Neuronal stem cell (in vitro differentiated cells): ENCODE measurements at places on chromosomes 5 and 9.

- no peak for DNase-seq
Measured at GRCh38 chr5:157459715-157460599, at the start of gene NIPAL4. NIPAL4 (plus strand) TSS chr5:157460213; CDS start chr5:157460321, 108 bp downstream.

- DNase-seq = no peak
Measured at GRCh38 chr5:38653389-38653788, 96.9 kb upstream of the LIFR start.

- DNase-seq = no peak
Measured at GRCh38 chr5:76462097-76462667, 59.1 kb downstream of the IQGAP2 start.

DNA sequence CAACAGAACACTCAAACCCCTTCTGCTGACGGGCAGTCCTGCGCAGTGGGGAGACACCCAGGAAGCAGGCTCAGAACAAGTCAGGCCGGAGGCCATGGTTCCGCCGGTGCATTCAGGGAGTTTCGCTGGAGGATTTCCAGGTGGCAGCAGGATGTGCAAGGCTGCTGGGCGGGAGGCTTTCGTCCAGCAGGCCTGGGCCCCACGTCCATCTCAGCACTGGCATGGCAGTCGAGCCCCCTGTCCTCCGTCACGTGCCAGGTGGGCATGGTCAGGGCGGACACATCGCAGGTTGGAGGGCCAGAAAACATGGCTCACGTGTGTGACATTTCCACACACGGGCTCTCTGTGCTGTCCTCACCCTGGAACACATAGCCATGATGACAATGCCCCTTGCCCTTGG, 299.9 kb upstream of the IRX2 start:
- no peak for DNase-seq

- no peak for DNase-seq
Measured at GRCh38 chr9:16321461-16322119, 548.9 kb downstream of the BNC2 start.

DNA sequence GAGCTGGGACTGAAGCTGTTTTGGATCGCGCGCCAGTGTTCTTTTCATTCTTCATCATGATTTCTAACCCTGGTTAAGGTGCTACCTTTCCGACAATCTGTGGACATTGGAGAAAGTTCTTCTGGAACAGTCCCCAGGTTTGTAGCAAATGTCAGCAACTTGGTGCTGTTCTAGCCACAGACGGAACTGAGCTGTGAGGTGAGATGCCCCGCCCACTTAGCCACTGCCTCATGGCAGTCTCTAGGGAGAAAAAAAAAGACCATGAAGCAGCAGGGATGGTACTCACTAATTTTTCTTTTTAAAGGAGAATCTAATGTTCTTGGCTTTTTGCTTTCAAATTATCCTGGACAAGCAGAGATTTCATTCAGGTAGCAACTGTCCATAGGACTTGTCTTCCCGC, 72.1 kb upstream of the STK32A start:
- DNase-seq = no peak

GRCh38 chr5:138616508-138616907, 41.3 kb upstream of the HSPA9 start:
- DNase-seq = no peak

DNA sequence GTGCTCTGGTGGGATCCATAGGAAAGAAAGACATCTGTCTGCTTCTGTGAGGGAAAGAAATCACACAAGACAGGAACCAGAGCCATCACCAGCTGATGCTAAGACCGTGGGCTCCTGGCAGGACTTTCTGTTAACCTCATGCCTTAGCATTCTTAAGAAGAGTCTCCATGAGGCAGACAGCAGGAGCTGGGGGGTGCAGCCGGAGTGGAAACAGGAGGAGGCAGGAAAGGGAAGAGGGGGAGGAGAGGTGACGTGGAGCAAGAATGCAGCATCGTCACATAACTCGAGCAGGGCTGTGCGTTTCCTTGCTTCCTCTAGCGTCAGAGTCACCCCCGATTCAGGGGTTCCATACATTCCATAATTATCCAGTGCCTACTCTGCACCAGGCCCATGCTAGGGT, 53.6 kb downstream of the ERGIC1 start:
- no peak for DNase-seq

DNA sequence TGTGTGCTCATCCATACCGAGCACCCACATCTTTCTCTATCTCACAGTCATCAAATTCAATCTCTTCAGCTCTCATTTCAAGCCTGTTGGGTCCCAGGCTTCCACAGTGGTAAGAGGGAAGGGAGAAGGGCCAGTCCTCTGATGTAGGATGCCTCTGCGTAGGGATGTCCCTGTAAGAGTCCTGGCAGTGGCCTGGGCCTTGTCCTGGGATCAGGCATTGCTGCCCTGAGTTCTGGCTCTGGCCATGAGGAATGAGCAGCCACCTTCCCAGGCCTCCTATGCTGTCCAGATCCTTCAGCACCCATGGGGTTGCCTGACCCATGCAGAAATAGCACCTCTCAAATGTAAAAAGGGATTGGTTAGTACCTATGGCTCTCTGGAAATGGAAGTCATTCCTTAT, 121.2 kb downstream of the EFNA5 start:
- DNase-seq = no peak

DNA sequence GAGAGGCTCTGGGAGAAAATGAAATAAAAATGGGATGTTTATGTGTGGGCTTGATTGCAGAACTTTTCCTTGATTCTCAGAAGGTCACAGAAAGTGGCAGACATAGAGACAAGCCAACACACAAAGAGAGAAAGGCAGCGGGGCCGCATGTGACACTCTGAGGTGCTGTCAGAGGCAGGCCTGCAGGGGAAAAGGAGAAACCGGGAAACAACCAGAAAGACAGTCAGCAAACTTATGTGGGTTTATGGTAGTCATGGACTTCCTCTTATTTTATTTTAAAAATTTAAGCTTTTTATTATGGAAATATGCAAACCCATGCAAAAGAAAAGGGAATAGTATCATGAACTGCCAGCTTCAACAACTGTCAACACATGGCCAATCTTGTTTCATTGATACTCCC, 16.3 kb upstream of the IGFBPL1 start:
- DNase-seq = no peak

GRCh38 chr5:52800394-52801213, 12.9 kb downstream of the ITGA1 start:
- no peak for DNase-seq

DNA sequence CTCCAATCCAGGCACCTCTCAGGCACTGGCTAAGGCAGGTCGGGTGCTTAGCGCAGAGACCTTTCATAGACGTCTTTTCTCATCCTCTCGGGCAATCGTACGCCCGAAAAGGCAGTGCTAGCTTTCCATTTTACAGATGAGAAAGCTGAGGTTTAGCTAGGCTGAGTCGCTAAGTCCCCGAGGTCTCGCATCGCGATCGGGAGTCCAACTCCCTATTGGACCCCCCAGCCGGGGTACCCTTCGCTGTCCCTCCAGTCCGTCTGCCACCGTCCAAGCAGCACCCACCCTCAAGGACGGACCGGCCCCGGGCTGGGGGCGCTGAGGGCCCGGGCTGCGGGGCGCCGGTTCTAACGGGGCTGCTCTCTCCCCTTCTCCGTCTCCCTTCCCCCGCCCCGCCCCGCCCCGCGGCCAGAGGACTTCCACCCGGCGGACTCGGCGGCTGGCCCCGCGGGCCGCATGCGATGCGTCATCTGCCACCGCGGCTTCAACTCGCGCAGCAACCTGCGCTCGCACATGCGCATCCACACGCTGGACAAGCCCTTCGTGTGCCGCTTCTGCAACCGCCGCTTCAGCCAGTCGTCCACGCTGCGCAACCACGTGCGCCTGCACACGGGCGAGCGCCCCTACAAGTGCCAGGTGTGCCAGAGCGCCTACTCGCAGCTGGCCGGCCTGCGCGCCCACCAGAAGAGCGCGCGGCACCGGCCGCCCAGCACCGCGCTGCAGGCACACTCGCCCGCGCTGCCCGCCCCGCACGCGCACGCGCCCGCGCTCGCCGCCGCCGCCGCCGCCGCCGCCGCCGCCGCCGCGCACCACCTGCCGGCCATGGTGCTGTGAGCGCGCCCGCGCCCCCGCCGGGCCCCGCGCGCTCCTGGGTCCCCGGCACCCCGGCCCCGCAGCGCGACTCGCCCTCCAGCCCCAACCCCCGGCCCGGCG, 12.5 kb upstream of the EXOSC2 start:
- no peak for DNase-seq

DNA sequence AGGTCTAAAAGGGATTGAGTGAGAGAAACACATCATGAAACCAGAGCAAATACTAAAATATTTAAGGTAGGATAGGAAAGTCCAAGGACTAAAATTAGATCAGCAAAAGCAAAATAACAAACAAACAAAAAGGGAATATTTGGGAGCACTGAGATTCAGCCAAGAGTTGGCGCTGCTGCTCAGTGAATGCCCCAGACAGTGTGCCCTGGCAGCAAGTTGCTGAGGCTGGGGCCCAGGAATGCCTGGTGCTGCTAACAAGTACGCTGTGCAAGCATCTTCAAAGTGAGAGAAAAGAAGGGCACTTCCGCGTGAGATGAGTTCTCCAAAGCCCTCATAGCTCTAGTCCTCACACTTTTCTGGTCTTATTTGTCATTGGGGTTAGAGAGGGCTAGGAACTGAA, 603.3 kb downstream of the EFNA5 start:
- DNase-seq = no peak

DNA sequence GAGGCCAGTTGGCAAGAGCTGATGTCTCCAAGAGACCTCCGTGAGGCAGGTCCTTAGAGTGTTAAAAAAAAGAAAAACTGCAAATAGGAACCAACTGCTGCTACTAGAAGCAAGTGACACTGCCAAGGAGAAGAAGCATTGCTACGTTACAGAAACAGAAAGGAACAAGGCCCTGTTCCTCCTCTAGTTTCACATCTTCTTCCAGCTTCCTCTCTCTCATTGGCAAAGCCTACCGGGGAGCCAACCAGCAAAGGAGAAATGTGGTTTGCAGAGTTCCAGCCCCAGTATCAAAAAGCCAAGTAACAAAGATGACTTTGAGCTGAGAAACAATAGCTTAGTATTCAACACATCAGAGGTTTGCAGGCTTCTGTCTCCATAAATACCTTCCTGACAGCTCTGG, 145.9 kb downstream of the PRELID2 start:
- DNase-seq = no peak

DNA sequence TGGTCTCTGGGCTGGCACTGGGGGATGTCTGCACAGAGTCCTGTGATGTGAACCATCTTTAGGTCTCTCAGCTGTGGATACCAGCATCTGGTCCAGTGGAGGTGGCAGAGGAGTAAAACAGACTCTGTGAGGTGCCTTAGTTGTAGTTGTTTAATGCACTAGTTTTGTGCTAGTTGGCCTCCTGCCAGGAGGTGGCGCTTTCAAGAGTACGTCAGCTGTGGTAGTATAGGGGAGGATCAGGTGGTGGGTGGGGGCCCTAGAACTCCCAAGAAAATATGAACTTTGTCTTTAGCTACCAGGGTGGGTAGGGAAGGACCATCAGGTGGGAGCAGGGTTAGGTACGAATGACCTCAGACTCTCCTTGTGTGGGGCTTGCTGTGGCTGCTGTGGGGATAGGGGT, 197.1 kb downstream of the TMC1 start:
- no peak for DNase-seq

DNA sequence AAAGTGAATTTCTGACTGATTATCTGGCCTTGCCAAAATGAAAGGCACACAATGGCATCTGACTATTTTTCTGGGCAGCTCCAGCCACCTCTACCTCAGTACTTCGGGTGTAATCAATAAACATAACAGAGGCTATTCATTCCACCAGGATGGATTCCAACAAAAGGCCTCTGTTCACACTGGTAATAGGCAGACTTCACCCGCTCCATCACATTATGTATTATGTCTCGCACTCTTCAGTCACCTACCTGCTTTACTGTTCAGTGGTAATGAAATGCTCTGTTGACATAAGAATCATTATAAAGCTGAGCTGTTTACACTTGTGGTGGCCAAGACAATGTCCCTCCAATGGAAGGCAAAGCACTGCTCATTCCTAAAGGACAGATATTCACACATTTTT, 1333.7 kb upstream of the WWC1 start:
- no peak for DNase-seq

- DNase-seq = no peak
Measured at GRCh38 chr5:4089087-4089486, 493.5 kb downstream of the IRX1 start.

- no peak for DNase-seq
Measured at GRCh38 chr5:175657593-175658271, at the start of gene HRH2. HRH2 (plus strand) TSS chr5:175658071; CDS start chr5:175683234, 25,163 bp downstream.

DNA sequence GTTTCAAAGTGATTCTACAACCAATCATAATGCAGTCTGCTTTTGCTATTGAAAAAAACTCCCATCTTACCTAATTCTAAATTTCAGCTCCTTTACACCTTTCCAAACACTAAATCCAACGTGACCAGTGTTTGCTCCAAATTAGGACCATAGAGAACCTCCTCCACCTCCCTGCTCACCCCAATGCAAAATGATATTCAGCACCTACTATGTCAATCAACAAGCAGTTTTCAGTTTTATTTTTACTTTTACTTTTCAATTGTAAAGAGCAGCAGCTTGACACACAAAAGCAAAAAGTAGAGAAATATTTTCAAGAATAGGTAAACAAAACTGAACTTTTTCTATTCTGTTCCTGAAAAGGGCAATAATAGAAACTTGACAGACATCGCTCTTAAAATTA, 3.4 kb downstream of the FAM13B start:
- no peak for DNase-seq

DNA sequence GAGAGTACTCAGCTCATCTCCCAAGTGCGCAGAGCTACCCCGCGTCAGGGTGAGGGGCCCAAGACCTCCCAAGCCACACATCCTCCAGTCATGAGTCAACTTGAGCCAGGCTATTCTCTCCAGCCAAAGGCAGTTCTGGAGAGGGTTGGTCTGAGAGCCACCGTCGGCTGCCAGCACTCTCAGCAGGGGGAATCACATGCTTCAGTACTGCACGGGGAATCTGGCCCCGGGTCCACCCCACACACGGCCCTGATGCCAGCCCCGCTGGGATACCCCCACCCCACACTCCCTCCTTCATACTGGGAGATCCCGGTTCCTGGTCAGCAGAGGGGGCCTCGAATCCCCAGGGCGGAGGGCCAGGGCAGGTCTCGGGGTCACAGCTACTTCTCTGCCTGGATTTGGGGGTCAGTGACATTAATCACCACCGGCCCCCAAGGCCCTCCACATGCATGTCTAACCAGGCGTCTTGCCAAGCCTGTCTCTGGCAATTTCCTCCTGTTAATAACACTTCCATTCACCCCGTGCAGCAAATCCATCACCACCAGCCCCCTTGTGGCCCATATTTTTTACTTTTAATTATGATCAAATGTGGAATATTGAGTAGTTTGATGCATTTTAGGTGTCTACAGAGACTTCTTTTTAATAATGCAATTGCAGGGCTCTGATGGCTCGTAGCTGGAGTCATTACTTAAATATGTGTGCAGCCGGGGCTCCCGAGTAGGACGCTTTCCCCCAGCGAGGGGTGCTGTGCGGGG, 102.9 kb upstream of the PPP1R26 start:
- DNase-seq = no peak
